Tibial nerve (tissue), 4 donors: ENCODE measurements at places on chromosomes 1 and 21. TPM values are rescaled to one million over a fixed set of nuclear protein-coding genes. Genes with fewer than 3 reads are reported as not detected.
A peak's percentile ranks its signal among the peaks of the same experiment; 100 is the strongest.

DNA sequence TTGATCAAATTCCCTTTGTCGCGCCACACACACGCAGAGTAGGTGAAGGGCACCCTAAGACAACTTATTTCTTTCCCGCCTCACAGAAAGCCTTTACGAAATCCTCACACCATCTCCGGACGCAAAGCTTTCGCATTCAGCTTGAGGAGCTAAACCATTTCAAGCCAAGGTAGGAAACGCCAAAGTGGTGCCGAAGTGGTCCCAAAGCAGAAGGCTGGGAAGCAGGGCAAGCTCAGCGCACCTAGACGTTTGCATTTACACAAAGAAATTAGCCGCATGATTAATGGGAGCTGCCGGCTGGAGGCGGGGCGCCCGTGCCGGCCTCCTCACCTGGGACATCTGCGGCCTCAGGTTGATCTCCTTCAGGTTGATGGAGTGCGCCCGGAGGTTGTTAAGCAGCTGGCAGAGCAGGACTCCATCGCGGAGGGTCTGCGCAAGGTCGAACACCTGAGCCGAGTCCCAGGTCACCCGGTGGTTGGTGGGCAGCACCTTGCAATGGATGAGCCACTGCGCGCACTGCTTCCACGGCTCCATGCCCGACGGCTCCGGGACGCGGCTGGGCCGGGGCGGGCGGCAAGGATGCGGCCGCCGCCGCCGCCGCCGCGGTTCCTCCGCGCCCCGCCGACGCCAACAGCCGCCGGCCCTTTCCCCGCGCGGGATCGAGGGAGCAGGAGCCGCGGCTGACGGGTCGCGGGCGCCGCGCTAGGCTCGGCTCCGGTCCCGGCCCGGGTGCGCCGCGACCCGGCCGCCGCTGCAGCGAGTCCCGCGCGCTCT is 457 bp downstream of the VAV3 start:
- peak overlapping the region; percentile 70 for H3K27ac ChIP-seq
- DNase-seq: no peak
- no peaks in the 10 kb centered on the region for H3K27me3 ChIP-seq
- H3K4me1 ChIP-seq: peaks cover 6% of the 10 kb centered on the region

GRCh38 chr21:37415939-37416338 is 49.4 kb downstream of the DYRK1A start:
- no peak for DNase-seq
- H3K27ac ChIP-seq: no peak overlapping the region
- no peaks in the 10 kb centered on the region for H3K27me3 ChIP-seq
- no peaks in the 10 kb centered on the region for H3K36me3 ChIP-seq
- H3K4me3 ChIP-seq: no peak overlapping the region

- H3K4me3 ChIP-seq: no peak overlapping the region
- no peaks in the 10 kb centered on the region for H3K36me3 ChIP-seq
- no peaks in the 10 kb centered on the region for H3K4me1 ChIP-seq
- DNase-seq: no peak
- H3K27ac ChIP-seq: no peak overlapping the region
Observed at GRCh38 chr1:30294508-30294907, 428.9 kb downstream of the MATN1 start.

DNA sequence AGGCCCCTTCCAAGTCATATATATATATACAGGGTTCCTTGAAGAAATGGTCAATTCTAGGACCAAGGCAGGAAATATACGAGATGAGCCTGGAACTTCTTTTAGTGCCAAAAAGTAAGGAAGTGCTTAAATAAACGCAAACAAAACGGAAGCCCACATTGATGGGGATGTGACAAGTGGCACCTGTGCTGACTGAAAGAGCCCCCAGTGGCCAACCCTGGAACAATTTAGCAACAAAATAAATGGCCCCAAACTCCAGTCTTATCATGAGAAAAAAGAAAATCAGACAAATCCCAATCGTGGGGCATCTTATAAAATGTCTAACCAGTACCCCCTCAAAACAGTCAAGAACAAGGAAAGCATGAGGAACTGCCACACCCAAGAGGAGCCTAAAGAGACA is 17.7 kb downstream of the PLA2G5 start:
- no peaks in the 10 kb centered on the region for H3K36me3 ChIP-seq
- H3K4me3 ChIP-seq: no peak overlapping the region
- H3K4me1 ChIP-seq: no peaks in the 10 kb centered on the region
- DNase-seq: no peak
- H3K27me3 ChIP-seq: no peaks in the 10 kb centered on the region

Gene CLDN14
- total RNA-seq: not detected

DNA sequence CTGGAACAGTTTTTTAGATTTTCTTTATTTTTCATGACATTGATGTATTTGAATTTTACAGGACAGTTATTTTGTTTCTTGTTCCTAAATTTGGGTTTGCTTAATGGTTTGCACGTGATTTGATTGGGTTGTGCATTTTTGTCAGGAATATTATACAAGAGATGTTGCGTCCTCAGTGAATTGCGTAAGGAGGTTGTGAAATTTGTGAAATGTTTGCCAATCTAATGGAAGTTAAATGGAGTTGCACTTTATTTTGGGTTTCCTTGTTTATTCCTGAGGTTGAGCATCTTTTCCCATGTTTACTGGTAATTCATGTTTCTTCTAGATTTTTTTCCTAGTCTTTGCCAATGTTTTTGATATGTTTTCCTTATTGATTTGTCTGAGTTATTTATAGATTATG is 19.9 kb downstream of the ZNF648 start:
- H3K36me3 ChIP-seq: no peaks in the 10 kb centered on the region
- H3K4me3 ChIP-seq: no peak overlapping the region
- no peaks in the 10 kb centered on the region for H3K4me1 ChIP-seq
